Activated CD4-positive, alpha-beta T cell treated with anti-CD3 and anti-CD28 coated beads, Interleukin-2, amount 50 U/mL, for 48 hours (primary cell): ENCODE measurements at places on chromosomes 3 and 15.
A peak's percentile ranks its signal among the peaks of the same experiment; 100 is the strongest.

GRCh38 chr3:123712077-123712860, 127.4 kb upstream of the HACD2 start:
- DNase-seq = no peak

DNA sequence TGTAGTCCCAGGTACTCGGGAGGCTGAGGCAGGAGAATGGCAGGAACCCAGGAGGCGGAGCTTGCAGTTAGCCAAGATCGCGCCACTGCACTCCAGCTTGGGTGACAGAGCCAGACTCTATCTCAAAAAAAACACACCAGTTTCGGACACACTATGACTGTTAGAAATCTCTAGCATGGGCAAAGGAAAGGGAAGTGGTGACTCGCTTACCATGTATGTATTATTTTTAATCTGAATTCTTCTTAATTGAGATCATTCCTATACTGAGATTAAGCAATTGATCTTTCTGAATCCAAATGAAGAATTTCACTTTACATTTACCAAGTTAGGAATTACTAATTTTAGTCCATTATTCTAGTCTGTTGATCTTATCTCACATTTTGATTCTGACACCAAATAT, 459.2 kb upstream of the ALCAM start:
- DNase-seq = no peak

DNA sequence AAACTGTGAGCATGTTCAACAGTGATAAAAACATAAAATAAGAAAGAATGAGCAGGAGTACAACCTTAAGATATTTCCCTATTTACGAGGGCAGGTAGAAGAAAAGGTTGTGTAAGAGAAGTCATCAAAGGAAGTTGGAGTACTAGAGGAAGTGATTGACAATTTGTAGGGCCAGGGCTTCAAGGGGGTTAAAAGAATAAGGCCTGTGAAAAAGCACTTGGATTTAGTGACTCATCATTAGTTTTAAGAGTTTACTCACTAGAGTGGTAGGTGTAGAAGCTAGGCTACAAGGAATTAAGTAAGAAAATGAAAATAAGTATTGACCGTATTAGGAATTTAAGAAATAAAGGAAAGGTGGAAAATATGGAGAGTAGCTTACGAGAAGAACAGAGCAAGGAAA, 23.6 kb downstream of the KCNMB3 start:
- DNase-seq = no peak

GRCh38 chr3:143977341-143978262, 6.0 kb downstream of the DIPK2A start:
- no peak for DNase-seq

DNA sequence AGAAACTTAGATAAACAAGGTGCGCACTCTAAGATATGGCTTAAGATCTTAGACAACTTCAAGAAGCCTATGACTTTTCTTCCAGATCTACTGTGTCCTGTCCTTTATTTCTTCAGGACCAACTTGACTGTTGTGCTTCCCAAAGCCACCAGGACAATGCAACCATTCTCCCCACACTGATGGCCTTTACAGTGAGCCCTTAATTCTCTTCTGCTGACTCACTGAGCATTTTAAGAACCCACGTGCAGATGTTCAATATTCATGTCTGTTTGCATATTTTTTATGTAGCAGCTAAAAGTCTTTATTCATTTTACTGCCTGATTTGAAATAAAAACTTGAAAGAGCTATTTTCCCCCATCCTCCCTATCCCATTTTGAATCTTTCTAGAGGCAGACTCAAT, 103.3 kb upstream of the SLC2A2 start:
- DNase-seq = no peak

DNA sequence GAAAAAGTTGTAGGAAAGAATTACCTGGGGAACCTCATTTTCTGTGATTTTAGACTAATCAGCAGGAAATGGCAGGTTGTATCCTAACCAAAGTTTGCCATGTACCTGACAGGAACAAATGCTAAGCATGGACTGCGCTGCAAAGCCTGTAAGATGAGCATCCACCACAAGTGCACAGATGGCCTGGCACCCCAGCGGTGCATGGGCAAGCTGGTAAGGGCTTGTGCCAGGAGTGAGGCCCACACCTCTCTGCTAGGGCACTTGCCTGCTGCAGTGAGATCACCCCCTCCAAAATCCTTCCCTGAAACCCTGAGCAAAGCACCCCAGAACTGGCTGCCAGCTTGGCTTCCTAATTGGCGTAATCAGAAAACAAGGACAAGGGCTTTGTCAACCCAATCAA, 102.6 kb downstream of the STAC start:
- no peak for DNase-seq

GRCh38 chr3:11995120-11995519, 9.1 kb upstream of the SYN2 start:
- no peak for DNase-seq

- DNase-seq = no peak
These were observed 30.5 kb downstream of the LOXL1 start for GRCh38 chr15:73956743-73957135.

- DNase-seq = no peak
These were observed 48.1 kb upstream of the MAP4 start for GRCh38 chr3:48064292-48064829.

DNA sequence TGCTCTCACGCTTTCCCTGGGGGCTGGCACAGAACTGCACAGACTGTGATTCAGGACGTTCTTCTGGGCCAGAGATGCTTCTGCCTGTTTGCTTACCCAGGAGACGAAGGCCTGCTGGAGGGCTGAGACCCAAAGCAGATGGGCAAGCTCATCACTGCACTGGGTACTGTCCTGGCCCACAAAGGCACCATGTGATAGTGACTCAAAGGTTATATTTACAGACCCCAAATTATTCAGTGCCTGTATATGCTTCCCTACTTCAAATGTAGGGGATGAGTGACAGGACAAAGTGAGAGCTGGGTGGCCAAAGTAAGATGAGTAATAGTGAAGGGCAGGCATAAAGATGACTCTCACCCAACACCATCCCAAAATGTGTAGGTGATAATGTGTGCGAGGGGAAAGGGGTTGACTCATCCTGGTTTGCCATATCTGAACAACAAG, 127.4 kb downstream of the WDR76 start:
- peak; percentile 14 for DNase-seq

GRCh38 chr3:44910693-44911092, 36.3 kb downstream of the TGM4 start:
- no peak for DNase-seq

GRCh38 chr3:30508339-30508738, 98.1 kb upstream of the TGFBR2 start:
- no peak for DNase-seq

GRCh38 chr15:52466134-52466701, 62.5 kb downstream of the MYO5A start:
- DNase-seq = peak; percentile 59

DNA sequence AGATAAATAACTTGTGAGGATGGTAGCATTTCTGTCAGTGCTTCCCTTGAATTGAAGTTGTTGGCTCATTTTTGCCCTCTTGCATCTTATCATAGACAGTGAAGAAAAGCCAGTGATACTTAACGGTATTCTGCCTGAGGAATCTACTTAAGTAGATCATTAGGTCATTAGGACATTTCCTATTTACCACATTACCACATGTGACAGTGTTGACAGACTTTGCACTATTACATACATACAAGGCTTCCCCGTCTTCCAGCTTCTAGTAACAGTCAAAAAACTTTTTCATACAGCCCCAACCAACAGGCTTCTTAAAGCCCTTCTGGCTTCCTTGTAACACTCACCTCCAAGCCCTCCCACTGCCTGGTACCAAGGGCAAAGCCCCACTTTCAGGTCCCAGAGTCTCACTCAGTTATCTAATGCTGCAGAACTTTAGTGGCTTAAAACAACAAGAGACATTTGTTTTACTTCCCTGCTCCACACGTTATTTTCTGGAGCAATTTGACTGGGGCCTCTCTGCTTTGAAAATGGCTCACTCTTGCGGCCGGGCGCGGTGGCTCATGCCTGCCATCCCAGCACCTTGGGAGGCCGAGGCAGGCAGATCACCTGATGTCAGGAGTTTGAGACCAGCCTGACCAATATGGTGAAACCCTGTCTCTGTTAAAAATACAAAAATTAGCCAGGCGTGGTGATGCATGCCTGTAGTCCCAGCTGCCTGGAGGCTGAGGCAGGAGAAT, 40.0 kb downstream of the ASB7 start:
- no peak for DNase-seq

DNA sequence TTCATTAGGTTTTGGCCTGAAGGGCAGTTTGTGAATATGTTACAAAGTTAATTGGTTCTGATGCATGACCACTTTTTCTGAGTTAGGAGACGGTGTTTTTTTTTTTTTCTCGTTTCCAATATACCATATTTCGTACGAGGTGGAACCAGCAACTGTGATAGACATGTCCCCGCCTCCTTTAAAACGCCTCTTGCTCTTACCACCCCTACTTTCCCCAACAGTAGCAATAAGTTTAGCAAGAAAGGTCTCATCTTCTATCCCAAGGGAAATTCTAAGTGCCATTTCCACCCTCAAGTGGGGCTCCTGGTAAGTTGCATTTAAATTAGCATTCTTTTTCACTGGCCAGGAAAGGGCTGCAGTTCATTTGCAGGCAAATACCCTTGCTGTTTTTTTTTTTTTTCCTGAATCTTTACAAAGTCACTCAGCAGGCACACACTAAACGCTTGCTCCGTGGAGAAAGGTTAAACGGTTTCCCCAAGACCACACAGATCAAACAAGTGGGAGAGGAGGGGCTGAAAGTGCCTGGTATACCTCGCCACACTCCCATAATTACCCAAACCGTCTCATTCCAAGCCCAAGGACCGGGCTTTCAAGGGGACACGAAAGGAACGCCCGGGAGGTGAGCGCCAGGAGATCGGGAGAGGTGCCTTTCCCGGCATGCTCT, 39.5 kb upstream of the MGA start:
- DNase-seq = no peak

GRCh38 chr3:167872941-167873340, 137.4 kb downstream of the SERPINI1 start:
- DNase-seq = no peak

GRCh38 chr3:157531301-157531660, 28.1 kb upstream of the VEPH1 start:
- DNase-seq = no peak

GRCh38 chr15:41331833-41332193, 578 bp downstream of the OIP5 start:
- DNase-seq = no peak

- no peak for DNase-seq
These were observed 75.5 kb upstream of the IQSEC1 start for GRCh38 chr3:13148561-13149329.

DNA sequence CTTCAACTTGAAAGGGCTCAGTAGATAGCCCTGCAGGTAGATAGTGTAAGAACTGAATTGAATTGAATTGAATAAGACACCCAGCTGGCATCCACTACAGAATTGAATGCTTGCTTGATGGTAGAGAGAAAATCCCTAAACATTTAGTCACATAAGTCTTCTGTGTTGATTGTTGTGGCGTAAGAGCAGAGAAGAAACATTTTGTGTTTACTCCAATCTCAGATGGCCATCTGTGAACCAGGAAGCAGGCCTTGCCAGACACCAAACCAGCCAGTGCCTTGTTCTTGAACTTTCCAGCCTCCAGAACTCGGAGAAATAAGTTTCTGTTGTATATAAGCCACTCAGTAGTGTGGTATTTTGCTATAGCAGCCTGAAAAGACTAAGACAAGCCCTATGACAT, 43.6 kb downstream of the SST start:
- no peak for DNase-seq

- DNase-seq = no peak
These were observed 48.1 kb downstream of the SH3BP5 start for GRCh38 chr3:15284121-15284889.

DNA sequence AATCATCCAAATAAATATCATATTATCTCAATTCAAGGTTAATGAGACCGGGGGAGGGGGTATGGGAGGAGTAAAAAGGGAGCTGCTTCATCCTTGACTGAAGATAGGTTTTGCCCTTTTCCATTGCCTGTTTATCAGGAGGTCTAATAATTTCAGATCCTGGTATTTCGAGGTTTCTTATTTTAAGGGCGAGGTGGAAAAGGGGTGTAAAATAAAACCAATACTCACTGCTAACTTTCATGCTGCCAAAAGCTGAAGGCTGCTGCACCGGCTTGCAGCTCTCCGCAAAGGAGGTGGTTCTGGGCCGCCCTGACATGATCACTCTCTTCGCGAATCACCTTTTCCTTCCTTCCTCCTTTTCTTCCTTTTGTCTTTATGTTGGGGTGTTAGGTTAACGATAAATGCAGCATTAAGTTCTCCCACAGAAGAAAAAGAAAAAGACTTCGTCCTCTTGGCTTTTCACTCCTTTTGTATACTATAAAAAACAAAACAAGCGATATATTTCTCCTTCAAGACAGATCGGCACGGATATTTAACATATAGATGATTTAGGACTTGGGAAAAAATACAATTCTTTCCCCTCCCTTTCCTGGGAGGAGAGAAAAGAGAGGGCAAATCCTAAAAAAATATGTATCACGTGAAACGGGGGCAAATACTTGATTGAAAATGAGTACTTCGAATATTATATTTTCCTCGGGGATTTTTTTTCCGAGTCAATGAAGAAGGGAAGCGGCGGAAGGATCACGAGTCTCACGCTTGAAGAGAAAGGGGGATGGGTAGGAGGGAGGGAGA, 932 bp downstream of the GSK3B start:
- DNase-seq = peak; percentile 25
